ENCODE measurements at places on chromosomes 13 and 19. TPM values are rescaled to one million over a fixed set of nuclear protein-coding genes. Genes with fewer than 3 reads are reported as not detected.

DNA sequence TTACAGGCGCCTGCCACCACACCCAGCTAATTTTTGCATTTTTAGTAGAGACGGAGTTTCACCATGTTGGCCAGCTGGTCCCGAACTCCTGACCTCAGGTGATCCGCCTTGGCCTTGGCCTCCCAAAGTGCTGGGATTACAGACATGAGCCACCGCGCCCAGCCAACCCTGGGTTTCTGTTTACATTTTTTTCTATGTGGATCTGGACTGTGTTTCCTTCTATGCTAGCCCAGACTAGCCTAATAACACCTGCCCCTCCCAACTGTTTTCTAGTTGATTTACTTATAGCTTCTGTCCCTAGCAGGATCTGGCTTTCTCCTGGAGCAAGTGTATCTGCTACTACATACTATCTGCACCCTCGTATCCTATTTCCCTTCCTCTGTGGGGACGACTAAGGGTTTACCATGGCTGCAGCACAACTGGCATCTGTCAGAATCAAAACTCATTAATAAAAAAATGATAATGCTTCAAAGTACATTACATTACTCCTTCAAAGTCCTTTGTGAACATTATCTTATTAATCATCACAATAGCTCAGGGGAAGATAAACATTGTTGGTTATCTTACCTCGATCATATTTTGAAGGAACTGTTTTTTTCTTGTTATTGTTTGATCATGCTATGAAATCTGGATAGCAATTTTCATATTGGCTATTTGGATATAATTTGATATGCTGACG lies 228.3 kb downstream of the KLF5 start:
- H3K36me3 ChIP-seq: no peaks in the 10 kb centered on the region
- H3K4me3 ChIP-seq: no peak overlapping the region
- no peaks in the 10 kb centered on the region for H3K27me3 ChIP-seq

DNA sequence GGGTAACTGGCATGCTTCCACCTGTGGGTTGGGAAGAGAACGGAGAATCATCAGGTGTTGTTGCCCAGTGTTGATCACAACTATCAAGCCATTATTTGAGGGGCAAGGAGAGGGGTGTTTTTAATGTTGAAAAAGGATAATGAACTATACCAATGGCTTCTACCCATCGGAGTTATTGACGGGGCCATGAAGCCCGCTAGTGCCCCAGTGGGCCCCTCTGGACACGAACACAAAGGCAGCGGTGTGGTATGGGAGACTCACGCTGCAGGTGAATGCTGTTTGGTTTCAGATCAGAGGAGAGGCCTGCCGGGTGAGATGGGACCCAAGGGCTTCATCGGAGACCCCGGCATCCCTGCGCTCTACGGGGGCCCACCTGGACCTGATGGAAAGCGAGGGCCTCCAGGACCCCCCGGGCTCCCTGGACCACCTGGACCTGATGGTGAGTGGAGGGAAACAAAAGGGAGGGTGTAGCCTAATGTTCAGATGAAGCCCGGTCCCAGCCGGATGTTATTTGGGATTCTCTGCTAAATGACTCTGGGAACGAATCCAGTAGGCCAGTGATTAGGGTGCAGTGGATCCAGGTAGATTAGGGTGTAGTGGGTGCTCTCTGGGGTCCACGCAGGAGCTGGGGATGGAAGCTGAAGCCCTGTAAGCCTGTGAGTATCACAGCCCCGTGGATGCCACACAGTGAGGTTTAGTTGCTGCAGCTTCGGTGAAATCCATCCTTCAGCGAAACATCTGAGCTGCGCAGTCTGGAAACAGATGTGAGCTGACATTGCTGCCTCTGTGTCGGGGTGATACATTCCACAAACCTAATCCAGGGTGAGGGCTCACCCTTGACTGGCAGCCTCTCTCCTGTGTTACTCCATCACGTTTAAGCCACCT lies 111.3 kb downstream of the RAB20 start:
- no peaks in the 10 kb centered on the region for H3K27me3 ChIP-seq
- no peak overlapping the region for H3K4me3 ChIP-seq
- H3K4me1 ChIP-seq: peaks cover 22% of the 10 kb centered on the region
- no peak overlapping the region for H3K27ac ChIP-seq
- peaks cover 65% of the 10 kb centered on the region for H3K36me3 ChIP-seq

GRCh38 chr13:30234619-30235162 lies 72.7 kb downstream of the KATNAL1 start:
- peak overlapping the region; percentile 64 for H3K27ac ChIP-seq
- H3K27me3 ChIP-seq: no peaks in the 10 kb centered on the region
- peak; percentile 37 for DNase-seq
- peaks cover 12% of the 10 kb centered on the region for H3K4me1 ChIP-seq
- H3K4me3 ChIP-seq: no peak overlapping the region

- no peak overlapping the region for H3K27ac ChIP-seq
- no peak for DNase-seq
- H3K36me3 ChIP-seq: no peaks in the 10 kb centered on the region
- H3K4me1 ChIP-seq: no peaks in the 10 kb centered on the region
Measured at GRCh38 chr19:49287141-49287770, 37.7 kb downstream of the SLC6A16 start.

DNA sequence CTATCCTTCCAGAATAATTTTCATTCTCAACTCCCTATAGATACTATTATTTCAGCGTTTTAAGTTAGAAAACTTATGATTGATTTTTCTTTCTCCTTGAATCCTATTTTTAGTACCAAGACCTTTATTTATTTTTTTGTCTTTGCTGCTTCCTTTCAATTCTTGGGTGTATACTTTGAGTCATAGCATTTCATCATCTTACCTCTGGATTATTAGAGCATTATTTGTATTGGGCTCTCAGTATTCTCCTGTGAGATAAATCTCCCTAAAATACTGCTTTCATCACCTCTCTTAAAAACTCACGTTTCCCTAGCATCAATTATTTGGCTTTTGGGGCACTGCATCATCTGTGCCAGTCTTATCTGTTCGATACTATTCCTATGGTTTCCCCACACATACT lies 222.8 kb downstream of the POSTN start:
- no peaks in the 10 kb centered on the region for H3K4me1 ChIP-seq
- no peak for DNase-seq
- no peak overlapping the region for H3K27ac ChIP-seq

DNA sequence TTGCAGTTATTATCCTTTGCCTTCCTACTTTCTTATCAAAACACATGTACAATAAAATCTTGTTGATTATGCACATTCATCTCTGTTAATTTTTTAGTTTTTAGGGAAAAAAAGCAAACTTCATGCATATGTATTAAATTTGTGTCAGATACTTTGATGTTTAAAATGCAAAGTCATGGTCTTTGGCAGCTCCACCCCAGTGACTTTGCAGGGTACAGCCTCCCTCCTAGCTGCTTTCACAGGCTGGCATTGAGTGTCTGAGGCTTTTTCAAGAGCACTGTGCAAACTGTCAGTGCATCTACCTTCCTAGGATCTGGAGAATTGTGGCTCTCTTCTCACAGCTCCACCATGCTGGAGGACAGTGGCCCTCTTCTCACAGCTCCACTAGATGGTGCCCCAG lies 1988.1 kb upstream of the PCDH20 start:
- no peak overlapping the region for H3K4me3 ChIP-seq
- H3K27ac ChIP-seq: no peak overlapping the region
- no peaks in the 10 kb centered on the region for H3K27me3 ChIP-seq
- DNase-seq: no peak
- no peaks in the 10 kb centered on the region for H3K36me3 ChIP-seq

DNA sequence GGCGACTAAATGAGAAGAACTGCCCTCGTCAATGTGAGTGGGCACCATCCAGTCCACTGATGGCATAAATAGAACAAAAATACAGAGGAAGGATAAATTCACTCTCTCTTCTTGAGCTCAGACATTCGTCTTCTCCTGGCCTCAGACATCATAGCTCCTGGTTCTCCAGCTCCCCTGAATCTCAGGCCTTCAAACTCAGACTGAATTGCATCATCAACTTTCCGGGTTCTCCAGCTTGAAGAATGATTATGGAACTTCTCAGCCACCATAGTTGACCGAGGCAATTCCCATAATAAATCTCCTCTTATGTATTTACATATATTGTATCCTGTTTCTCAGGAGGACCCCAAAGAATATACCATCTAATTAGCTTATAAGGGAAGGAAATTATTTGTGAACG lies 55.0 kb upstream of the FNDC3A start:
- H3K4me3 ChIP-seq: no peak overlapping the region
- no peaks in the 10 kb centered on the region for H3K27me3 ChIP-seq
- DNase-seq: no peak

GRCh38 chr13:20456737-20457136 lies 68.9 kb downstream of the CRYL1 start:
- H3K27ac ChIP-seq: no peak overlapping the region
- H3K36me3 ChIP-seq: no peaks in the 10 kb centered on the region
- no peaks in the 10 kb centered on the region for H3K27me3 ChIP-seq
- no peaks in the 10 kb centered on the region for H3K4me1 ChIP-seq

DNA sequence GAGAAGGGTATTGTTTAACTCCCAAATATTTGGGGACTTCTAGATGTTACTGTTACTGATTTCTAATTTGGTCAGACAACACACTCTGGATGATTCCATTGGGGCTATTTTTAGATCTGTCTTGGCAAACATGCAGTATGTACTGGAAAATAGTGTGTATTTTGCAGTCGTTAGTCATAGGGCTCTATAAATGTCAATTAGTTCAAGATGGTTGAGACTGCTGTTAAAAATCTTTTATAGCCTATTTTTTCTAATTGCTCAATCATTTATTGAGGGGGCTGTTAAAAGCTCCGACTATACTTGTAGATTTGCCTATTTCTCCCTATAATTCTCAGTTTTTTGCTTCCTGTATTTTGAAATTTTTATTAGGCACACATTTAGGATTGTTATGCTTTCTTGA lies 31.4 kb downstream of the PPP5C start:
- no peak overlapping the region for H3K27ac ChIP-seq
- no peak overlapping the region for H3K4me3 ChIP-seq
- peaks cover 29% of the 10 kb centered on the region for H3K4me1 ChIP-seq

GRCh38 chr13:51995677-51996551 lies 15.3 kb downstream of the ATP7B start:
- no peaks in the 10 kb centered on the region for H3K36me3 ChIP-seq
- no peak overlapping the region for H3K4me3 ChIP-seq
- H3K4me1 ChIP-seq: no peaks in the 10 kb centered on the region
- H3K27me3 ChIP-seq: peaks cover under 1% of the 10 kb centered on the region

DNA sequence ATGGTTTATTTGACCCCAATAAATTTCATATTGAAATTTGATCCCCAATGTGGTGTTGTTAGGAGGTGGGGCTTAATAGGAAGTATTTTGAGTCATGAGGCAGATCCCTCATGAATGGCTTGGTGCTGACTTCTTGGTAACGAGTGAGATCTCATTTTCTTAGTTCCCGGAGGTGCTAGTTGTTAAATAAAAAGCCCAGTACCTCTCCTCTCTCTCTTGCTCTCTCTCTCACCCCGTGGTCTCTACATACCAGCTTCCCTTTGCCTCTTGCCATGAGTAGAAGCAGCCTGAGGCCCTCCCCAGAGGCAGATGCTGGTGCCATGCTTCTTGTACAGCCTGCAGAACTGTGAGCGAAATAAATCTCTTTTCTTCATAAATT lies 39.4 kb upstream of the KATNAL1 start:
- no peak for DNase-seq
- H3K36me3 ChIP-seq: no peaks in the 10 kb centered on the region
- 0 out of 2 replicates have a peak, but pooled peaks cover 6% of the 10 kb centered on the region for H3K4me1 ChIP-seq
- no peaks in the 10 kb centered on the region for H3K27me3 ChIP-seq
- H3K4me3 ChIP-seq: no peak overlapping the region

GRCh38 chr19:13796301-13797057 lies 1.2 kb downstream of the ZSWIM4 start:
- H3K27me3 ChIP-seq: no peaks in the 10 kb centered on the region
- peak; percentile 84 for DNase-seq
- H3K36me3 ChIP-seq: 0 out of 2 replicates have a peak, but pooled peaks cover 3% of the 10 kb centered on the region

GRCh38 chr13:50780201-50781015 lies 63.1 kb downstream of the DLEU7 start:
- no peaks in the 10 kb centered on the region for H3K27me3 ChIP-seq
- H3K4me3 ChIP-seq: no peak overlapping the region
- H3K27ac ChIP-seq: no peak overlapping the region
- no peaks in the 10 kb centered on the region for H3K4me1 ChIP-seq
- no peak for DNase-seq

DNA sequence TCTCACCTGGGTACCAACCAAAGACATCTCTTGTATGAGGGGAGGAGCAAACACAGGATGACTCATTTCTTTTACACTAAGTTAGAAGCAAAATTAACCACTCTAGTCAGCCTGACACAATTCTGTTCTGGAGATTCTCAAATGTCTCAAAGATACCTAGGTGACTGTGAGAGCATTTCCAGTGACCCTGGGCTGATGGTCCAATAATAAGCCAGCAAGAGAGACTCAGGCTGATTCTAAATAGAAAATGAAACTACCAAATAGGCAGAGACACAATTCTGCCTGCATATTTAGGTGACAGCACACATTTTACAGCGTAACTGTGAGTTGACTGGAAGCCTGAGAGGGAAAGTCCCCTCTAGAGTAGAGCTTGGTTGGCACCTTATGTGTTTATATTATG lies 16.3 kb downstream of the ZNF91 start:
- H3K27me3 ChIP-seq: no peaks in the 10 kb centered on the region
- no peak for DNase-seq
- no peak overlapping the region for H3K27ac ChIP-seq
- H3K4me1 ChIP-seq: no peaks in the 10 kb centered on the region
- H3K36me3 ChIP-seq: no peaks in the 10 kb centered on the region
- no peak overlapping the region for H3K4me3 ChIP-seq

DNA sequence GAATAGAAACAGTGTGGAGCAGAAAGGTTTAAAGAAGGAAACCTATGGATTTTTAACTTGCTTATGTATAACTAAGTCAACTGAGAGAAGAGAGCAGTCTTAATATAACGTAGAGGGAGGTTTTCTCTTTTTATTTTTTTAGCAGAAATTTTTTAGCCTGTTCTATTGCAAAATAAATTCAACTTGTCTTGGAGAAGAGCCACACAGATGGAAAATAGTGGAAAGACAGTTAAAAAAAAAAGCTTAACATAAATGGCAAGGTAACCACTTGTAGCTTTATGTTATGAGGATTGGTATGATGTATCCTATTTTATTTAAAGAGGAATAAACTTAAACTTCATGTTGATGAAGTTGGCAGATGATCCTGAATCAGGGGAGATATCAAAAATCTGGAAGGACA lies 312.4 kb downstream of the SHISA2 start:
- H3K4me1 ChIP-seq: peaks cover 29% of the 10 kb centered on the region
- no peak for DNase-seq
- H3K4me3 ChIP-seq: no peak overlapping the region
- H3K27me3 ChIP-seq: no peaks in the 10 kb centered on the region

- H3K4me1 ChIP-seq: no peaks in the 10 kb centered on the region
- no peak overlapping the region for H3K27ac ChIP-seq
- no peaks in the 10 kb centered on the region for H3K36me3 ChIP-seq
- H3K4me3 ChIP-seq: no peak overlapping the region
- DNase-seq: no peak
Measured at GRCh38 chr13:95524264-95524901, 28.1 kb upstream of the CLDN10 start.

The PNMA8A gene
- total RNA-seq: 7.6 TPM

The OR7C1 gene
- total RNA-seq: not detected

The LGALS13 gene
- not detected for total RNA-seq

The MTUS2 gene
- total RNA-seq: not detected

The JSRP1 gene
- not detected for total RNA-seq

The IFNL1 gene
- total RNA-seq: not detected

All from SJSA1 (cell line).